ENCODE measurements at places on chromosomes 1 and 21. TPM values are rescaled to one million over a fixed set of nuclear protein-coding genes. Genes with fewer than 3 reads are reported as not detected.

DNA sequence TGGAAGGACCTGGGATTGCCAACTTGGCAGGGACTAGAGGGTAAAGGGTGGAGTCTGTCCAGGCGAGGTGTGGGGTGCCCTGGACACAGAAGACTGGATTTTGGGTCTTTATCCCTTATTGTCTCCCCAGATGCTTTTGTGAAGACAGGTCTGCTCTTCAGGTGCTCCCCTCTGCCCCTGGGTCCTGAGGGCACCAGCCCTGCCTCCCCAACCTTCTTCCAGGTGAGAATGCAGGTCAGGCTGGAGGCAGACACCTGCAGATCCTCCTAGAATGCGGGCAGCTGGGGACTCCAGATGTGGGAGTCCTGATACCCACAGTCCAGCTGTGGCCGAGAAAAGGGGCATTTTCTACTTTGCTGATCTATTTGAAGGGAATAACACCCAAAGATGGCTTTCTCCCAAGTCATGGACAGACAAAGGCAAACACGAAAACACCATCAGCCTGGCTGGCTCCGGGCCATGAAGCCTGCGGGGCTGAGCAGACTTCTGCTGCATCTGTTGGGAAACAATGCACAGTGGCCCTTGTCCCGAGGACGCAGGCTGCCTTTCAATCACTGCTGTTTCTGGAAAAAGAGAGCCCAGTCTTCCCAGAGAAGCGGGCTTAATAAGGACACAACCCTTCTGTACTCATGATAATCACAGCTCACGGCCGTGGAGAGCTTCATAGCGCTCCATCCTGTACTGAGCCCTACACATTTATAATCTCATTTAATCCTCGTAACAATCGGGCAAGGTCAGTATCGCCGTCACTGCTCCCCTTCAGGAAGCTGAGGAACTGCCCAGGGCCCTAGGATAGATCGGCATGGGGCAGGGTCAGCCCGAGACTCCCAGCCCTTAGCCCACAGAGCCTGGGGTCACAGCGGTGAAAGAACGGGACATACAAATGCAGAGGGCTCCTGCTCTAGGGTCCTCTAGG, 62.0 kb upstream of the ABCG1 start:
- DNase-seq = no peak

- DNase-seq = no peak
Measured at GRCh38 chr1:88398338-88398737, 285.7 kb upstream of the PKN2 start.

DNA sequence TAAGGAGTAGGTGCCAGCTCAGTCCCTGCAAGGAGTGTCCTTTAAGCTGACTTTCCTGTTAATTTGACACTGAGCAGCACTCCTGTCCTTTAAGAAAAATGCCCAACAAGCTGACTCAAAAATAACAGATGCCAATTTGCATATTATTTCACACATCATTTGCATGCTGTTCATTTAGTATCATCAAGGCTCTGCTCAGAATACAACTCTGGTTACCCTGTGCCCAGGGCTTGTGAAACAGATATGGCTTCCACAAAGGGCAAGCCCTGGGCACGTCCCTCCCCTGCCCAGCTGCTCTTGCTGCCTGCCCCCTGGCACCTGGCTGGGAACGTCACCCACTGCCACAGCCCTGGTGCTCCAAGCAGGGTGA, 10.3 kb downstream of the KCNN3 start:
- DNase-seq = no peak

GRCh38 chr1:19481826-19482398, 3.4 kb downstream of the CAPZB start:
- no peak for DNase-seq

DNA sequence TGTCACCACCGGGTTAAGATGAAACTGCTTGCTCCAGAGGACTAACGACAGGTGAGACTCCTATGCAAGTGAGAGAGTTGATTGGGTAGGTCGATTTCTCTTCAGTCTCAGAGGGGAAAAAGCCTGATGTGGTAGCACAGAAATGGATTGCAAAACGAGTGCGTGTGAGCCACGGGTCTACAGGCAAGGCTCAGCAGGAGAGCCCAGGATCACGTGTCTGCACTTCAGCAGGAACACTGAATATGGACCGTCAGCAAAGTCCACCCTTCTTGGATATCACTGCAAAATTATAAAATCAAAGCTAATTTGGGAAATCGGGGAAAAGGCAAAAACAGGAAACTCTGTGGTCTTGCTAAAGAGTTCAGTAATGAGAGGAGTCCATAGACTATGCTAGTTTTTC, 107.7 kb upstream of the ZNF648 start:
- no peak for DNase-seq

DNA sequence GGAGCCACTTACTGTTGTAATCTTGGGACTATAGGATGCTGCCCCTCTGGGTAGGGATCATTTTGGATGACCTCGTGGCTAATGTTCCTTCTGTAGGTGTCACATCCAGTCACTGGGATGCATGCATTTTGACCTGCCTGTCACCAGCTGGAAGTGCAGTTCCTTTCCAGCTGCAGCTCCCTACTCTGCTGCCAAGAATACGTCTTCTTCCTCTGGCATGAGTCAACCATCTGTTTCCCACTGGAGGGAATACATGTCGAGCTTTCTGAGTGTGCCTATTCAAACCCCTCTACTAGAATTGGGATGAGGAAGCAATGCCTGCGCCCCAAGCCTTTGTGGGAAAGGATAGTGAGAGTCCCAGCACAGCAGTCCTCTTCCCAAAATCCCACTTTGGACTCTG, 415.5 kb upstream of the ADAMTS5 start:
- no peak for DNase-seq

DNA sequence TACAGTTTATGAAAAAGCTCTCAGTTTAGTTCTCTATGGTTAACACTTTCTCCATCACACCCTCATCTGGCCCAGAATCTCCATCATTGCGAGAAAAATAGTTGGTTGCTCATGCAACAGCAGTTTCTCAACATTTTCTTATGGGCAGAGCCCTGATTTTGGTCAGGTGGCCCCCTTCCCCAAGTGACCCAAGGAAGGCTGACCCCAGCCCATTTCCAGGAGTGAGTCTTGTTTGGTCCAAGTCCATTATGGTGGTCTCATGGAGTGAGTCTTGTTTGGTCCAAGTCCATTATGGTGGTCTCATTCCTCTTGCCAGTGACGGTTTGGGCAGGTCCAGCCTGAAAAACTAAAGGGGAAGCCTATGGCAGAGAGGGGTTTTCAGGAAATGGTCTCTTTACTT, 1.5 kb upstream of the TRIM62 start:
- no peak for DNase-seq

- DNase-seq = no peak
Measured at GRCh38 chr1:3244927-3245315, 175.9 kb downstream of the PRDM16 start.

GRCh38 chr21:36859744-36860501, 106.5 kb downstream of the HLCS start:
- no peak for DNase-seq

DNA sequence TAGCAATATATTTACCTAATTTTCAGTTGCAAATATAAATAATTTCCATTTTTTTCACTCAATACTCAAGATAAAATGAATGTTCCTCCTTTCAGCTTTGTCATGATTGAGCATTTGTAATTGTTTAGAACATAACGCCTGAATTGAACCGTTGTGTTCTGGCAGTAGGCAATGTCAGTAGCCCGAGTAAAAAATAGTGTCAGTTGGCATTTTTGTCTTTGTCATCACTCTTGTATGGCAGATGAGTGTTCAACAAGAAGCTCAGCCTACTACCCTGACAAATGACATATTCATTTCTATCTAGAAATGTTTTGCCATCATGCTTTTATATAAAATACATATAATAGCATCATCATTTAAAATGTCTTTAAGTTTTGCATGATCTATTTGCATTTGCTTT, 691.4 kb upstream of the NCAM2 start:
- DNase-seq = no peak

The GFI1 gene
- total RNA-seq = not detected

The PTGER3 gene
- total RNA-seq = 0.29 TPM

The NBPF12 gene
- total RNA-seq = 14.7 TPM

The SLFNL1 gene
- total RNA-seq = 0.20 TPM

The CD5L gene
- total RNA-seq = not detected

The FCER1A gene
- not detected for total RNA-seq

The CNR2 gene
- not detected for total RNA-seq

The PPM1J gene
- total RNA-seq = 0.69 TPM

Data from glutamatergic neuron (in vitro differentiated cells).